ENCODE measurements at places on chromosomes 11 and 22.
A peak's percentile ranks its signal among the peaks of the same experiment; 100 is the strongest.

GRCh38 chr11:57597916-57598830 lies 688 bp downstream of the SERPING1 start:
- peak; percentile 65 for DNase-seq

DNA sequence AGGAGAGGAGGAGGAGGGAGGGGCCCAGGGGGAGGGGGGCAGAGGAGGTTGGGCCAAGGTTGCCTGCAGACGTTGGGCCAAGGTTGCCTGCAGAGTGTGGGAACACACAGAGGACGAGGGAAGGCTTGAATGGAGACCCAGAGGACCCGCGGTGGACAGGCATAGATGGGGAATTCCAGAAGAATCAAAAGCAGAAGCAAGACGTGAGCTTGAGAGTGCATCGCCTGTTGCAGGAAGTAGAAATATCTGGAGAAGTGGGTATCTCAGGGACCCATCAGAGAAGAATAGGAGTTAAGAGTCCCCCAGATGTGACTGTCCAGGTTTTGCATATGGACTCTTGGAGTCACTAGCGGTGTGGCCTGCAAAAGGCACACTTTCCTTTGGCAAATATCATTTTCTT lies 670.2 kb downstream of the TBC1D22A start:
- DNase-seq, result no peak

DNA sequence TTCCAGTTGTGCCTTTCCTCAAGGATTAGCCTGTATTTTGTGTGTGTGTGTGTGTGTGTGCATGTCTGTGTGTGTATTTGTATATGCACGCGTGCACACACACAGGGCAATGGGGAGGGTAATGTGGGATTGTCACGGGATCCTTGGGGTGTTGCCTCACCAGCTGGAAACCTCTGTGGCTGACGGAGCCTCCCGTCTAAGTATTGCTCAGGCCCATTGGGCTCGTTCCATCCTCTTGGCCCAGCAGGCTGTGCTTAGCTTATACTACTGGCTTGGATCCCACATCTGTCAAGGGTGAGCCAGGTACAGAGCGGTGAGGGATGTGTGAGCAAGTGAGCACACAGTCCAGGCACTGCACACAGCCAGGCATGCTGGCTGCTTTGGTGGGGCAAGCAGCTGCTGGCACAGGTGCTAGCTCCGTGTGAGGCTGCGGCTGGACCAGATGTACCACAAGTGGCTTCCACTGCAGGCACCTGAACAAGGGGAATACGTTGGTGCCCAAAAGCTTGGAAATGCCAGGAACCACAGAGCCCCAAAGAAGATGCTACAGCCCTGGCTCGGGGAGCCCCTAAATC lies 462.8 kb downstream of the NELL1 start:
- no peak for DNase-seq

DNA sequence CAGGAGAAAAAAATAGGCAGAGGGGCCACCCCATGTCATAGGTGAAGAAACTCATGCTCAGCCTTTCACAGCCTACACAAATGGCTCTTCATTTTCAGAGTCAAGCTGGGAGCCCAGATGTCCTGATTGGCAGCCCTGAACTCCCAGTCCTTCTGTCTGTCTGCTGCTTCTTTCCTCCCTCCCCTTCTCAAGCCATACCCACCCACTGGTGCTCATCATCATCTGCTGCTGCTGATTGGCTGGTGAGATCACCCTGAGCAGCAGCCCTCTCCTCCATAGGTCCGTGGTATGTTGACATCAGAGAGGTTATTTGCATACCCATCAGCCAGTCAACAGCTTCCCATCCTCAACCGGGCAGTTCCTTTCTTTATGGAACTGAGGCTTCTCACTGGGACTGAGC lies 46.1 kb upstream of the PRDM11 start:
- no peak for DNase-seq

DNA sequence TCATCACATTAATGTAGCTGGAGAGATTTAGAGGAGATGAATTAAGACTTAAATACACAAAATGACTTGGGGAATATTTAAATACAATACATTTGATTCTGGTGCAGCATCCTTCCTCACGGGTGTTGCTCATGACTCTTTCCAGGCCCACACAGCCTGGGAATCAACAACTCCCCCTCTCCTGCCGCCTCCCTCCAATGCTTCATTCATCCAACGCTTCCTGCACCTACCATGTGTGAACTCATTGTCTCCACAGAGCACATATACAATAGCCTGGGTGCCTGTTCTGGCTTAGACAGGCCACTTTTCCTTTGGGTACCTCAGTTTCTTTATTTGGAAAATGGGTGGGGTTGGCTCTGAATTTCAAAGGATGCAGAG lies 476.9 kb upstream of the CADM1 start:
- no peak for DNase-seq

DNA sequence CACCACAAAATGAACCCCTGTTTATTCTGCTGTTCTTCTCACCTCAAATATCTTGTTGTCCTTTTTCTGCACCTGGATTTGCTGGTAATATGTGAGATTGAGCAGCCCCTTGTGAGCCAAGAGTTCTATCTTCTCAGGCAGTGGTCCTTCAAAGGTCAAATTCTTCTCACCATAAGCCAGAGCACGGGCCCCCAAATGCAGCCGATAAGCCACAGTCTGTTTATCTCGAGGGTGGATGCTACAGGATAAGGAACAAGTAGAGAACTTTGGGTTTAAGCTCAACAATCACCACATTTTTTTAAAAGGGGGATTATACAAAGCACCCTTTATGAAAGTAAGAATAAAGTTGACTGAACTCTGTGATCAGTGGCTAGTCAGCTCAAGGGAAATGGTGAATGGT lies 15.8 kb downstream of the TBRG1 start:
- no peak for DNase-seq

DNA sequence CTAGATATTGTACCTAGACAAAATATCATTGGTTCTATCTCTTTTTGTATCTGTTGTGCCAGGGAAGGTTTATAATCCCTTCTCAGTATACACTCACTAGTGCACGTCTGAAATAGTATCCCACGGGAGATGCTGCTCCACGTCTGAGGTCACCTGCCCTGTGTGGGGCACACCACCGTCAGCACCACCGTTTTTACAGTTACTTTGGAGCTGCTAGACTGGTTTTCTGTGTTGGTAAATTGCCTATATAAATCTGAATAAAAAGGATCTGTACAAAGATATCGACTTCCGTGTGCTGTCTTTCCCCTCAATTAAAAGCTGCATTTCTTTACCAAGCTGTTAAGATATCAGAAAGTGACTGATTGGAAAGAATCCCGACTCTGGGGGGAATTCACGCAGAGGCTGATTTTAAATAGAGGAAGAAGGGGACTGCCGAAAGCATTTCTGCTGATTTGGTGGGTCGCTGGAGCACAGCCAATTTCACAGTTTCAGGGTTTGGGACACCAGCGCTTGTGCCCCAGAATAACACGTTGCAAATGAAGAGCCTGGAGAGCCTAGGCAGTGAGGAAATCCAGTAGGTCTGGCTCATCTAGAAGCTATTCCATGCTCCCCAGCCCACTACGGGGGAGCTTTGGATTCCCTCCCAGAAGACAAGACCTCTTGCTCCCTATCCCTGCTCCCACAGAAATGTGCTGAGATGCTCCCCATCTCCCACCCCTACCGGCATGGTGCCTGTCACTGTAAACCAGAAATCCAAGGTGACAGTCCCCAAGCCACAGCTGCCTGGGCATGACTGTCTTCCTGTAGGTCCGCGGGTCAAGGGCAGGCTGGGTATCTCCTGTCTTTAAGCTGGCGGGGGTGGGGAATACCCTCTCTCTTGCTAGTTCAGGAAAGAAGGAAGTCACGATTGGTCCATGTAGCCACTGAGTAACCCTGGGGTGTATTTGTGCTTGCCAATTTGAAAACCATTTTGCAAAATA lies 12.7 kb upstream of the MYO18B start:
- no peak for DNase-seq

DNA sequence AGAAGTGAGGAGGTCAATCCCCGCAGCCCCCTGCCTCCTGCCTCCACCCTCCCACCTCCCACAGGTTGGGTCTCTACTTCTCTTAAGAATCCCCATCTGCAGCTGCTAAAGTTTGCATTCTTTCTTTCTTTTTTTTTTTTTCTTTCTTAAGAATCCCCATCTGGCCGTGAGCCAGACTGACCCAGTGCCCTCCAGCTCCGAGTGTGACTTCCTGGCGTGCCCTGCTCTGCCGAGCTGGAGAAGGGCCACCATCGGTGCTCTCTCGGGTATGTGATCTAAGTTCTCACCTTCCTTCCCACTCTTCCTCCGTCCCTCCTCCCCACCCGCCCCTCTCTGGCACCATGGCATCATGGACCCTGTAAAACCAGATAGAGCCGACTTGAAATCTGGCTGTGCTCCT lies 66.7 kb upstream of the LMO1 start:
- no peak for DNase-seq

- DNase-seq, result peak; percentile 44
Measured at GRCh38 chr11:31487848-31488247, 21.6 kb downstream of the IMMP1L start.

DNA sequence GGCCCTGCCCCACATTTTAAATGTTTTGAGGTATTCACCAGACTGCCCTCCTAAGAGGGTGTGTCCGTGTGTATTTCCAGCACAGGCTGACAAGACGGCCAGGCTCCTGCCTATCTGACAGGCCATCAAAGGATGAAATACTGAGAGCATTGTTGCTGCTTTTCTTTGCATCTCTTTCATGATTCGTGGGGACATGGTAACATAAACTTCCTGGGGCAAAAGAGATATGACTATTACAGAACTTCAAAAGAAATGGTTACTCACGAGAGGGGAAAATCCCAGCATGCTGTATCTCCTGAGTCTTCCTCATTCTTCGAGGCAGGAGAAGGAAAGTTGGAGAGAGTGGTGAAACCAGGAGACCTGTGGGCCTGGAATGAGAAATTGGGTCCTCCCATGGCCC lies 10.3 kb upstream of the BIK start:
- no peak for DNase-seq

DNA sequence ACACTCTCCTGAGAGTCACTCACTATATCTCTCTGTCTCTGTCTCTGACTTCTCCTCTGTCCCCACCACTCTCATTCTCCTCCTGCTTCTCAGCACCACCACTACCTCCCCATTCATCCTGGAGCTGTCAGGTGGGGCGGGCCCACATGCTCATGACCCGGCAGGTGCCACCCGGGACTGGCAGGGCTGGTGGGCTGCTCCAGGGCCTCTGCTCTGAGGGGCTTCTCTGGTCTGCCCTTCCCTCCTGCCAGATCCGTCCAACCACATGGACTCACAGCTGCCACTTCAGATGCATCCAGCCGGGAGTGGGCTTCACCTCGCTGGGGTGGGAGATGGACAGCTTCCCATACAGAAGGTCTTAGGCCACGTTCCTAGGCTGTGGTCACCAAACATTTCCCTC lies 4.8 kb upstream of the EMID1 start:
- no peak for DNase-seq

- peak; percentile 80 for DNase-seq
Measured at GRCh38 chr11:27934830-27935145, 173.2 kb downstream of the KIF18A start.

GRCh38 chr22:27420817-27421361 lies 380.7 kb downstream of the MN1 start:
- peak; percentile 88 for DNase-seq

GRCh38 chr11:69670158-69670845 lies 4.9 kb downstream of the LTO1 start:
- peak; percentile 82 for DNase-seq

GRCh38 chr22:43853328-43853931 lies 8.9 kb downstream of the SULT4A1 start:
- DNase-seq, result no peak

GRCh38 chr11:98630736-98631135 lies 390.0 kb upstream of the CNTN5 start:
- DNase-seq, result no peak

DNA sequence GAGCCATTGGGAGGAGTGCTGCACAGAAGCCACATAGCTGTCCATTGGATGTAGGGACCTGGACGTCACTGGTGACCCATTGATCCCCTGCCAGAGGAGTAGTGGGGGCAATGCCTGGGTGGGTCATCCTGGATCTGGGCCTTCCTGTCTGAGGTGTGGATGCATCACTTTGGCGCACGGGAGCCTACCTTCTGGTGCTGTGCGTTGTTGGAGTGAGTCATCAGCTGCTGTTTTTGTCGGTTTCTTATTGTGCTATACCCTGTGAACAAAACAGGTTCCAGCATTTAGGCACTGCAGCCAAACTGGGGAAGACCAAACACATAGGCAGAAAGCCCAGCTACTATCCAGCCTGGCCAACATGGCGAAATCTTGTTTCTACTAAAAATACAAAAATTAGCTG lies 3.2 kb downstream of the TAF6L start:
- no peak for DNase-seq

- DNase-seq, result no peak
Measured at GRCh38 chr11:20157728-20158127, 2.5 kb downstream of the DBX1 start.

- no peak for DNase-seq
Measured at GRCh38 chr11:133385781-133386180, 146.5 kb downstream of the OPCML start.

DNA sequence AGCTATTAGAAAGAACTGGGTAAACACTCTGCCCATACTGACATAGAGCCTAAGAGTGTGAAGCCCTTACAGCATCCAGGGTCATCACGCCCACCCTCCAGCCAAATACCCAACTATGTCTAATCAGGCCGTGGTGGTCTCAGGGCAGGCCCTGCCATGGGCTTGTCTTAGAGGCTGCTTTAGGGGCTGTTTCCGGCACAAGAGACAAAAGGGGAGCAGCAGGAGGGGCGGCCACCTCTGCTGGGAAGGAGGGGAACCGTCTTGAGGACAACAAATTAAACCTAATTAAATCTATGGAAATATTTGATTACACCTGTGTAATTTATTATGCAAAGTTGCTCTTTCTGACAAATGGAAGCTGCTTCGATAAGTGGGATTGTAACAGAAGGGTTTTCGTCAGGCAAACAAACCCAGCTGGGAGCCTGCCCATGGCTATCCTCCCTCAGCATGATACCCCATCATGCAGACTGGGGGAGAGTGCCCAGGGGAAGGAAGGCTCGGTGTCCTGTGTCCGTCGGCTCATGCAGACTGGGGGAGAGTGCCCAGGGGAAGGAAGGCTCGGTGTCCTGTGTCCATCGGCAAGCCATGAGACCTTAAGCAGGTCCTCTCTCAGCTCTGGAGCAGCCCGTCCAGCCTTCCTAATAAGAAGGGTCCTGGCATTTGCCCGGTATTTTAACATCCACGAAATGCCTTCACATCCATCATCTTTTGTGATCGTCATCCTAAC lies 163.6 kb upstream of the B3GAT1 start:
- DNase-seq, result no peak

DNA sequence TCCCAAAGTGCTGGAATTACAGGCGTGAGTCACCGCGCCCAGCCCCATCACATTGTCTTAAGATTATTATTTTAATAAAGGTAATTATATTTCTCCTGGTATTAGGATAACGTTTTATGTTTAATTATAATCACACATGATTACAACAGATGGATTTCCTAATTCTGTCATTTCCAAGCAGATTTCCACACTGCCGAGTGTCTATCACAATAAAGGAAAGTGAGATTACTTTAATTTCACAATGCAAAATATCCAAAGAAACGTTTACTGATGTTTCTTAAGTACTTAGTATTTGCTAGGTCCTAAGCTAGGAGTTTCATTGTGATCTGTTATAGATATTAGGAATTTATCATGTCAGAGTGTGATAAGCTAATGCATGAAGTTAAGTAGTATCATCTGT lies 203.5 kb upstream of the CTSC start:
- DNase-seq, result no peak

Measured in fibroblast of the conjunctiva (primary cell).